Ammon's horn (tissue), 1 donor: ENCODE measurements at places on chromosomes 3 and 15.

DNA sequence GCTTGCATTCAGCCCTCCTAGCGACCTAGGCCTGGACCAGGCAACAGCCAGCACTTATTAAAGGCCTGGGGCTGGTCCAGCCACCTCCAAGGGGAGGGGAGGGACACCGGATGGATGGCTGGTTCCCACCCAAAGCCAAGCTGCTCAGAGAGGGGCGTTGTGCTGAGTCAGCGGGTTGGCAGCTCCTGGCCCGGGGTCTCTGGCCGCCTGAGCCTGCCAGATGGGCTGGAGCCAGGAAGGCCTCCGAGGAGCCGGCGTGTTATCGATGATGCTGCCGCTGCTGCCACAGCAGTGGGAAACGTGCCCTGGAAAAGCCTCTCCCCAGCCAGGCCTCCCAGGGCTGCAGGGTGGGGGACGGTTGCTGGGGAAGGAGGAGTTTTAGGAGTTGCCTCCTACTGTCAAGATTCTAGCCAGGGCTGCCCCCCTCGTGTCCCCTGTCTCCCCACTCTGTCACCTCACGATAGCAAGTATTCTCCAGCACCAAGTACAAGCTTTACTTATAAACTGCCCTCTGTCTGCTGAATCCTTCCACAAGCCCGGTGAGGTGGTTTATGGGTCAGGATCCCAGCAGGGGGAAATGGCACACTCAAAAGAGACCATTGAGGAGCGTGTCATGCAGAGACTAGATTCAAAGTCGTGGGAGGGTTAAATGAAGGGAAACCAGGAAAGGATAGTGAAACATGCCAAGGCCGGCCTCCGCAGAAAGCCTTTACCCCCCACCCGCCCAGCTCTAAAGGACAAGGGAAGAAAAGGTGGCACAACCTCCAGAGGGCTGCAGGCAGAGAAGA is 43.2 kb upstream of the TSEN2 start:
- DNase-seq, result no peak

- peak; percentile 4 for DNase-seq
Observed at GRCh38 chr3:1252061-1252430, 159.2 kb downstream of the CNTN6 start.

GRCh38 chr3:36580716-36581115 is 183.6 kb downstream of the DCLK3 start:
- DNase-seq, result no peak

- peak; percentile 57 for DNase-seq
Observed at GRCh38 chr3:14425581-14426304, 23.3 kb downstream of the SLC6A6 start.

- no peak for DNase-seq
Observed at GRCh38 chr3:62538691-62539356, 165.5 kb upstream of the FEZF2 start.

DNA sequence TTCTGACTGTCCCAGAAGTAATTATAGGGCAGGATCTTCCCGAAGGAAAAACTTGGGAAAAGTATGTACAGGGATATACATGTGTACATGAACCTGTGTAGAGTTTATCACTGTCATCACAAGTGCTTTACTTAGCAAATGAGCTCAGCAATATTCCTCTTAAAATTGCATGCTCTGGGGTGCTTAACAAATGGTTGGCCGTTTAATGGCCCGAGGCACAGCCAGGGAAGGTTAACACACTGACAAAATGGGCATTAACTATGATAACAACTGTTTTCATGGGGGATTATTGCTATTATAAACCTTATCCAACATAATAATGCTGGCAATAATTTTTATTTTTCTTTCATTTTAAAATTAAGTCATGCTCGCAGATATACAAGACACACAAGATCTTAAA is 459.3 kb downstream of the TUSC7 start:
- DNase-seq, result no peak

DNA sequence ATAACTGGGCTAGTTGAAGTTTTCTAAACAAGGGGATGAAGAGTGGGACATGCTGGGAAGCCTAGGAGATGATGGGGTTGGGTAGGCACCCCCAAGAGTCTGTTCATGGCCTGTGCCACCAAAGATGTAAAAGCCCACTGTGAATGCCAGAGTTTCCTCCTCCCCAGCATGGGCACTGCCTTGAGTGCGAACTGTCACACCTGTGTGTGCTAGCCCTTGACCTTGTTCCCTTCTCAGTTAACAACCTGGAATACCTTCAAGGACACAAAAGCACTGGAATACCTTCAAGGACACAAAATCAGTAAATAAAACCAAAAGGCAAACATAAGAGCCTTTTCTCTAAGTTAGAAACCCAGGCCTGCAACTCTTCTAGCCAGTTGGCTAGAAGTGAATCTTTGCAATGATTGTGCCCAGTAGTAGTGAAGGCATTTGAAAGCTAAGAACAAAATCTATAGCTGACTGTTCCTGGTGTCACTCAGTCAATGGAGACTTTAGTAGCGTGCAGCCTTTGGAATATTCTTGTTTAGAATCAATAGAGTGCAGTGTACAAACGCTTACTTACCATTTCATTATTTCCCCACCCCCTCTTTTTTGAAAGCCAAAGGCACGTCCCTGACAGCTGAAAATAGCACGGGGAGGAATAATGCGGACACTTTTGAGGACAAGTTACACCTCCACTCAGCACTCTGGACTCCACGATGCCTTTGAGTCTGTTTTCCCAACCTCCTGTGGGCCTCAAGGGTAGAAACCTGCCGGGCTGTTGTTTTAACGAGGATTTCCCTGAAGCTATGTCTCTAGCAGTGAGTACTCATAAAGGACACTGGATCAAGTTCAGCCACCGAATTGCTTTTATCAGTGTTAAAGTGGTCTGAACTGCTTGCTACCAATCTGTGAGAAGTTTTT is 24.2 kb downstream of the PSMD6 start:
- DNase-seq, result no peak

GRCh38 chr3:113147681-113148261 is 63.6 kb upstream of the BOC start:
- DNase-seq, result no peak

GRCh38 chr3:182404031-182404430 is 389.3 kb upstream of the ATP11B start:
- DNase-seq, result no peak

DNA sequence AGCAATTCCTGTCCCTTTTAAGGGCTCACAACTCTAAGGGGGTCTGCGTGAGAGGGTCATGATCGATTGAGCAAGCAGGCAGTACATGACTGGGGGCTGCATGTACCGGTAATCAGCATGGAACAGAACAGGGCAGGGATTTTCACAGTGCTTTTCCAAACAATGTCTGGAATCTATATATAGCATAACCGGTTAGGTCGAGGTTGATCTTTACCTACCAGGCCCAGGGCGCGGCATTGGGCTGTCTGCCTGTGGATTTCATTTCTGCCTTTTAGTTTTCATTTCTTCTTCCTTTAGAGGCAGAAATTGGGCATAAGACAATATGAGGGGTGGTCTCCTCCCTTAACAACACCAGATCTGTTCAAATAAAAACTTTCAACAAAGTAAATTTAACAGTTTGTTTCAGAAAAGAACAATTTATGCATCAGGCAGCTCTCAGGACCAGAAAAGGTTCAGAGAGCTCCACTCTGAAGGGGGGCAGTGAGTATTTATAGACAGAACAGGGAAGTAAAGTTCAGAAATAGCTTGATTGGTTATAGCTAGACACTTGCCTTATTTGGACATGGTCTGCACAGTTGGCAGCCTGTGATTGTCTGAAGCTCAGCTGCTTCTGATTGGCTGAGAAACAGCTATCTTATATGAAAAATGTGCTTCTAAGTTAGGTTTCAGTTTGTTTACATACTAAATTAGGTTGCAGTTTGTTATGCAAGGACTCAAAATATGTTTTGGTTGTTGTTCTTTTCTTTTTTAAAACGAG is 17.2 kb upstream of the B4GALT4 start:
- peak; percentile 44 for DNase-seq

GRCh38 chr15:78067328-78068228 is 9.9 kb downstream of the TBC1D2B start:
- no peak for DNase-seq

DNA sequence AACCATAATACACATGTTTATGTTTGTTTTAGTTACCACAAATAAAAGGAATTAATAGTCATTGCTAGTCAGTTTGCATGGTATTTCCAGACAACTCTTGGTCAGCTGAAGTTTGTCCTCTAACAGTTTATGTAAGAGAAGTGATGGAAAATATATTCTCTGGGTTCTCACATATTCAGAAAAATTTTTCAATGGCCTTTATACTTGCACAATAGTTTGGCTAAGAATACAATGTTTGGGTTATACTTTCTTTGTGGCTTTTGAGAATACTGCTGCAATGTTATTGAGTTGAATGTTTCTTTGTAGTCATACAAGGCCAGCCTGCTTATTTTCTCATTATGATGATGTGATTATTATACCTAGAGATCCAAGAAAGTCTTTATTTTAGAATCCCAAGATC is 133.9 kb downstream of the RAP2B start:
- no peak for DNase-seq

GRCh38 chr15:31344266-31344665 is 17.6 kb downstream of the KLF13 start:
- DNase-seq, result no peak

DNA sequence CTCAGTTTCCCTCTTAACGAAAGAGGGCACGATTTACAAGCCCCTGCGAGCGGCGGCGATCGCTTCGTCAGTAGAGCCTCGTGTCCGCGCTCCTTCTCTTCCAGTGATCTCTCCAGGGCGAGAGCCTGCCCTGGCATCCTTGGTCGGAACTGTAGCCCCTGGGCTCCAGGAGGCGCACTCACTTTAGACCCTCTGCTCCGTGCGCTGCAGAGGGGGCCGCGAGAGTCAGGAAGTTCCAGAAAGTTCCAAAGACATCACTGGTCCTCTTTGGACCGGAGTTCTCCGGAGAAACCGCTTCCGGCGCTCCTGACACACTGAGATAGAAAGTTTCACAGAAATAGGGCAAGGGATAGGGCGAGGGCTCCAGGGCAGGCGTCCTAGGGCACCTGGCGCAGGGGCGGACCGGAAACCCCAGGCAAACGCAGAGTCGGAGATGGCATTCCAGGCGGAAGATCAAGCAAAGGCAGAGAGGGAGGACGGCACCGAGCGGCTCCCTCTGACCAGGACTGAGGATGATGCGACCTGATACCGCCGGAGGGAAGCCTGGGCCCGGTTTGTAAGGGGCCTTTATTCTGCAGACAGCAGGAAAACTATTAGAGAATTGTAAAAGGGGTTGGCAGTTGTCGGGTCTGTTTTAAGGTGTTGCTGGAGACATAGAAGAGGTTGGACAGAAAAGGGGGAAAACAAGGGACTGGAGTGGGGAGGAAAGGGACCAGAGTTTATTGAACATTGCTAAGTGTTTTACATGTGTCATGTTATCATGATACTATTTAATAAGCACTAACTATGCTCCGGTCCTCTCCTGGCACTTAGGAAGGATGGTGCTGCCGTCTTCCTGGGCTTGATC is 1.3 kb upstream of the CPEB1 start:
- peak; percentile 30 for DNase-seq

GRCh38 chr3:38579551-38580449 is 69.7 kb downstream of the SCN5A start:
- DNase-seq, result peak; percentile 57

- no peak for DNase-seq
Observed at GRCh38 chr3:192867645-192868044, 50.0 kb downstream of the MB21D2 start.

- no peak for DNase-seq
Observed at GRCh38 chr15:85619992-85620689, 174.6 kb downstream of the KLHL25 start.

DNA sequence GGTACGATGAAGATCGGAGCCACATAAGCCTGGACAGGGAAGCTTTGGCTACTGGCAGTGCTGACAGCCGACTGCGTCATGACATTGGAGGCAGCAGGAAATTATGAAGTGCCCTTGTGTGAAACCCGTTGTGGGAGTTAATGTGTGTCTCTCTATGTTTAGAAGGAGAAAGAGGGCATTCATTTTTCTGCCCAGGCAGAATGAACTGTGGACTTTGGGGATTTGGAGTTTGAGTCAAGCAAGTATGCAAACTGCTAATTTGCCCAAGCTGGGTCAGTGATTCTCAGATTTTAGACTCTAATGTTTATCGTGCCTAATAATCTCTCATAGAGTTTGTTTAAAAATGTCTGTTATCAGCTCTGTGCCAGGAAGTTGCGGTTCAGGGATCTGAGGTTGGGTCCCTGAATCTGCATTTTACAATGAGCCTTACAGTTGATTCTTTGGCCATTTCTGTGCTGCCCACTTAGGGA is 5.6 kb downstream of the CTXND1 start:
- peak; percentile 59 for DNase-seq

- DNase-seq, result no peak
Observed at GRCh38 chr3:126103121-126104027, 19.4 kb upstream of the SLC41A3 start.

DNA sequence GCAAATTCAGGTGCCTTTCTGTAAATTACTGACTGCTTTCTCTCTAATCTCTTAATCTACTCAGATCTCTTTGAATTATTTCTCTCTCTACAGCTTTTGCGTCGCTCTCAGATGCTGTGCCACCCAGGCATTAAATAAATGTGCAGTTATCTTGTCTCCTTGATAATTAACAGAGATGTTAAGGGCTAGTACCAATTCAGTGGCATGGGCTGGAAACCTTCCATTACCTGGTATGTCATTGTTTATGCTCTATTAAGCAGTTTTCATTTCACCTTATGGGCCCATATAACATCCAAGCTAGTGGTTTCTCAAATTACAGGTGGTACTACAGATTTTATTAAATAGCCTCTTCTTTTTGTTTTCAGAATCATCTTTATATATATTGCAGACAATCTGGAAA is 66.0 kb downstream of the PEX5L start:
- no peak for DNase-seq

GRCh38 chr15:50416890-50417289 is 7.3 kb upstream of the USP8 start:
- peak; percentile 50 for DNase-seq

- DNase-seq, result no peak
Observed at GRCh38 chr3:4829031-4829394, 150.2 kb upstream of the BHLHE40 start.

GRCh38 chr3:145533696-145534095 is 627.3 kb downstream of the PLOD2 start:
- DNase-seq, result no peak

- DNase-seq, result no peak
Observed at GRCh38 chr15:45363801-45364200, 14.5 kb downstream of the GATM start.

DNA sequence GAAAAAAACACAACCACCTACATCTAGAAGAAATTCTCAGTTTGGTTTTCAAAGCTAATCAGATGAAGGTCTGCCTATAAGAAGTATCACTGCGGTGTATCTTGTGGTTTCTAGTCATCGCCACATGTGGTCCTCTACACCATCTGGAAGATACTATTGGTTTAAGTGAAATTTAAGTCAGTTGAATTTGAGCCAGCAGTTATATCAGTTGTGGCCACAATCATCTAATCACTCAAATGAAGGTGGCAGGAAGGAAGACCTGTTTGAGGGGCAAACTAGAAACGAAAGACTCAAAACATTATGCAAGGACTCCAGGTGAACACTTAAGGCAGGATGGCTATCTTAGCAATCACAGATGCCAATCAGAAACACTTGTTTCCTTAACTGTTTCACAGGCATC is 48.7 kb downstream of the ETV5 start:
- DNase-seq, result no peak

DNA sequence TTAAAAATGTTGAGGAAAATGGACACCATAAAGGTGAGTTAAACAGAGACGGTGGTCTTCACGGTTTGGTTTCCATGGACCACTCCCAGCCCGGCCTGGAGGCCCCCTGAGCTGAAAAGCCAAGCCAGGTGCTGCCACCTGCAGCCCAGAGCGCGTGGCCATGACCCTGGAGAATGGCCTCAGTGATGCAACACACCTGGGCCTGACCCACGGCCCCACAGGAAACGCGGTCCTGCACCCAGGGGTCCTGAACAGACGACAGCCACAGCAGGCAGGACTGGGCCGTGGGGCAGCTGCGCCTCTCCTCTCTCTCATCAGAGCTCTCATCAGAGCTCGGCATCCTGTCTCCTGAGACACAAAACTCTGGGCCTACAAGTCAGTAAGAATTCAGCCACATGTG is 64.1 kb downstream of the NIPA2 start:
- DNase-seq, result no peak
